Fibroblast of pulmonary artery (primary cell): ENCODE measurements at places on chromosomes 3 and 15.

DNA sequence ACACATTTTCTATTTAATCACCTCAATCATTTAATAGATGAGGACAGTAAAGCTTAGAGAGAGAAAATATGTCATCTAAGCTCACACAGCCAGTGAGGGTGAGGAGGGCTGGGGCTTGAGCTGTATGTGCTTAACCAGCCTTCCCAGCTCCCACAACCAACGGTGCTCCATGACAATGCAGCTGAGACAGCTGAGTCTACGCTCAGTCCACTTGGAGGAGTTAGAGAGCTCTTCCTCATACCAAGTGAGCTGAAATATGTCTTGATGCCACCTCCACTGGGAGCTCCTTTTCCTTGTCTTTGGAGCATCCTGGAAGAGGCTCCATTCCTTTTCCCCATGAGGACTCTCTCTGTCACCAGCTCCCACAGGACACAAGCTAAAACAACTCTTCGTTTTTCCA lies 9.3 kb downstream of the HOMER2 start:
- DNase-seq: no peak

- no peak for DNase-seq
Measured at GRCh38 chr15:31857194-31857593, 173.1 kb upstream of the CHRNA7 start.

GRCh38 chr3:41404582-41404981 lies 205.3 kb downstream of the CTNNB1 start:
- DNase-seq: no peak

DNA sequence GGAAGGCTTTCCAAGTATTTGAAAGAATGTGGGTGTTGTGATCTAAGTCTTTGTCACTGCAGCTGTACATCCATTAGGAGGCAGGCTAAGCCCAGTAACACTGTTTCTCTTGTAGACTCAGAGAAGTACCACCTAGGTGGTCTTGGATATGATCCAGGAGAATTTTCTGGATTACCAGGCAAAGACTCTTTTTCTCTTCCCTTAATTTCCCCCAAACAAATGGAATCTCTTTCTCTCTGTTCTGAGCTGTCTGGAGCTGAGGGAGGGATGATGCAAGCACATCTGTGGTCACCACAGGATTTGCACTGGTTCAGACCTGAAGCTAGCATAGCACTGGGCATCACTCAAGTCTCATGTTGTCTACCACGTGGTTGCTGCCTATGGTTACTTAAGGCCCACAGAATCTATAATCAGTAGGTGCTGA lies 227.6 kb downstream of the NECTIN3 start:
- peak; percentile 19 for DNase-seq

- no peak for DNase-seq
Measured at GRCh38 chr3:36817806-36818533, 53.6 kb upstream of the DCLK3 start.

GRCh38 chr15:88571153-88571851 lies 24.8 kb upstream of the DET1 start:
- DNase-seq: no peak

DNA sequence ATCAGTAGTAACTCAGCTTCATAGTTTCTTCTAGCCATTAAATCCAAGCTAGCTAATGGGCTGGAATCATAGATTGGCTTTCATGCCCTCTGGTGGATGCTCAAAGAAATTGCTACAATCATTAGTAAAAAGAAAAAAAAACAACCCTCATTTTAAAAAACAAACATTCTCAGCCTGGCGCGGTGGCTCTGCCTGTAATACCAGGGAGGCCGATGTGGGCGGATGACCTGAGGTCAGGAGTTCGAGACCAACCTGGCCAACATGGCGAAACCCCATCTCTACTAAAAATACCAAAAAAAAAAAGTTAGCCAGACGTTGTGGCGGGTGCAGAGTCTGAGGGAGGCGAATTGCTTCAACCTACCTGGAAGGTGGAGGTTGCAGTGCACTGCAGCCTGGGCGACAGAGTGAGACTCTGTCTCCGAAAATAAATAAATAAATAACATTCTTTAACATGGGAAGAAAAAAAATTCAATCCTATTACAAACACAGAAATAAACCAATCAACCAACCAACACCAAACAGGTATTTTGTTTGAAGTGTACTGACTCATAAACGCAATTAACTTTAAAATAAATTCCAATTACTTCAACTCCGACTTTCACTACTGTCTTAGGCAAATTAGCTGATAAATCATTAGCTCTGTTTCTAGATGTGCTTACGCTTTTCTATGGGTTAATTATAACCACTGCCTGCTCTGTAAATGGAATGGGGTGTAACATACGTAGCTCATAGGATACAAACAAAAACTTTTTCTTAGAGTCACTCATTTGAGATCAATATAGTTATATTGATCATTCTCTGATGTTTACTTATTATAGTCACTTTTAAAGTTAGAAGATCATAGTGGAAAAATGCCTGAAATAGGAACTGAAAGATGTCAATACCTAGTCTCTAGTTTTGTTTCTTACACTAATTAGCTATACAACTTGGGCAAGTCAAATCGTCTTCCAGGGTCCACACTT lies 24.9 kb downstream of the TMEM207 start:
- peak; percentile 87 for DNase-seq

DNA sequence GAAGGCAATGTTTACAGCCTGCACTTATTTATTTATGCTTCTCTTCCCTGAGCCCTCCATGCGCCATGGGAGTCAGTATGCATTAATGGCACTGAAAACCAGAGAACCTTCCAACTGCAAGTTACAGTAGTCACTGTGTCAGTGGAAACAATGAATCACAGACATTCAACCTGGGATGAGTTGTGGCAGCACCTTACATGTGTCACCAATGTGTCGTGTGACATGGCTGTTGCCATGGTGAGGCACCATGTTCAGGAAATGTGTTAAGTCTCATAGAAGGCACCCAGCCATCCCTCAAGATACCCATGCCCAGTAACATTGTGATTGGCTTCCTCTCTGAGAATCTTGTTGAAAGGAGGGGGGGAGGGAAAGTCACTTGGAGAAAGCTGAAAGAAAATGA lies 105.0 kb downstream of the FOXP1 start:
- DNase-seq: no peak

- DNase-seq: no peak
Measured at GRCh38 chr3:106533093-106533787, 664.4 kb upstream of the CBLB start.

DNA sequence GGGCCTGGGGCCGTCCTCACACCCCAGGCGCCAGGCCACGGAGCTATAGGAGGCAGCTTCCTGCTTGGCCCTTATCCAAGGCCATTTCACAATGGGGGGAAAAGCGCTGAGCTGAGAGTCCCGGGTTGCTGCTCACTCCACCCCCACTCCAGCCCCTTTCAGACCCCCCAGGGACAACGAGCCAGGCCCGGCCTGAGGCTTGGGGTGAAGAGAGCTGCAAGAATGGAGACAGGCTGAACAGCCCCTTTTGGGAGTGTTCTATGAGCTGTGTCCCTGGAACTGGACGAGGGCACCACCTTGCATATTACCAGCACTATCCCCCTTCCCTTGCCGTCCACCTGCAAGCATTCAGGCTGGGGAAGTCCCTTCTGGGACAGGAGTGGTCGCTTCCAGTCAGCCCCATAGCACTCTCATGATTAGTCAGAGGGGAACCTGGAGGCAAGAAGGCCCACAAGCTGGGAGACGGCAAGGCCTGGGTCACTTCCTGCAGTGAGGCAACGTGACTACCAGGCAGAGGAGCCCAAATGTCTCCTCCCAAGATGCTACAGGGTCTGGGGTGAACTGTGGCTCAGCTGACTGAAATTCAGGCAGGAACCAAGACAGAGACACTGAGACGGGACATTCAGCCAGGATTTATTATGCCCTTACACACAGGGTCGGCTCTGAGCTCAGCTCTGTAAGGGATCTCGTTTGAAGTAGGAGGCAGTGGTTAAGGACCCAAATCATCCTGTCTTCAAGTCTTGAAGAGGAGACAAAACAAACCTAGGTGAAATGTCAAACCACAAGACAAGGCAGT lies 8.6 kb upstream of the SRP14 start:
- peak; percentile 79 for DNase-seq

DNA sequence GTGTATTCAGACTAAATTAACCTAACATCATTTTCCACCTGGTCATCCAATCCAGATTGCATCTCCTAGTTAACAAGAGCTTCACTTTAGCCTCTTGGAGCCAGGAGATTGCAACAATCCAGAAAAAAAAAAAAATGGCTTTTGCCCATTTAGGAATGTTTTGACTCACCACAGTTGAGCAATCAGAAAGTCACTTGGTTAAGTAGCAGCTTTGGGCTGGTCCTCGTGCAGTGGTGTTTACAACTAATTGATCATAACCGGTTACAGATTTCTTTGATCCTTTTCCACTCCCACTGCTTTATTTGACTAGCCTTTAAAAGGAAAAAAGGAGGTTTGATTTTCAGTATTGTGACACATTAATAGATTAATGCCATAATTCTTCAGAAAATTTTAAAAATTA lies 688.8 kb upstream of the CCDC54 start:
- DNase-seq: peak; percentile 93

- no peak for DNase-seq
Measured at GRCh38 chr15:42057799-42058646, 36.3 kb downstream of the PLA2G4D start.

GRCh38 chr3:96756516-96756915 lies 57.9 kb upstream of the EPHA6 start:
- DNase-seq: no peak

GRCh38 chr15:71337197-71337845 lies 222.1 kb downstream of the THSD4 start:
- DNase-seq: no peak

DNA sequence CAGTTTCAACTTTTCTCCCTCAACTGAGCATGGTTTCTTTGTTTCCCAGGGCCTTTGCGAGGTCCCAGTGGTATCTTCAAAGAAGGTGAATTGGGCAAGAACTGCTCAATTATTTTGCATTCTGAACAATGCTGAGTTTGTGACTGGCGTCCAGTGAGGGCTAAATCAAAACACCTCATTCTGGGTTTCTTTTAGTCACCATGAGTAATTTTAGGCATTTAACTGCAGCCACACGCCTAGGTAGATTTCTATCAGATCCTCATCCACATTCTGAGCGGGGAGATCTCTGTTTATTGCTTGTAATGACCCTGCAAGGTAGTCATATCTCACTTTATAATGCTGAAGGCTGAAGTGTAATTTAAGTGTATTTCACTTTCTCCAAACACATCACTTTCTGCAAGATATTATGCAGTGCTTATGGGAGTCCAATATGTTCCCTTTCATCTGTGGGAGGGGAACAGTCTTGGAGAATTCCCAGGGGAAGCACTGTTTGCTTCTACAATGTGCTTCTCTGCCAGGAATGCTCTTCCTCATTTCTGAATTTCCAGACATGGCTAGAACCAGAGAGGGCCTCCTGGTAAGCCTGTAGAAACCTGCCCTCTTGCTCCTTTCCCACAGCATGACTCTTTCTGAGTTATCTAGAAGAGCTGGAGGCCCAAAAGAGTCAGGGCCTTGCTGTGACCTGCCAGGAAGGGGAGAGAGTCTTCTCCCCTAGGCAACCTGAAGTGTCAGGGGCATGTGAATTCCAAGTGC lies 91.7 kb downstream of the FRMD4B start:
- DNase-seq: peak; percentile 70

DNA sequence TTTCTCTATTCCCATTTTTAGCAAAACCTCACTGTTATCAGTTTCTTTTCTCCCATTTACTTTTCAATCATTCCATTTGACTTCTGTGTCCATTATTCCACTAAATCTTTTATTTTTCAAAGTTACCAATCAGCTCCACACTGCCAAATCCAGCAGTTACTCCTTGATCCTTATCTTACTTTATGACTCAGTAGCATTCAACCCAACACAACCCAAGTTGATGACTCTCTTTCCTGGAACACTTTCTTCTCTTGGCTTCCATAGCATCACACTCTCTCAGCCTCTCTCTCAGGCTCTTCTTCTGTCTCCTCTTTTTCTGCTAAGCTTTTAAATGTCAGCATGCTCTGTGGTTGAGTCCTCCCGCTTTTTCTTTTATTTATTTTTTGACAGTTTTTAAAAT lies 36.3 kb downstream of the RASGRP1 start:
- peak; percentile 49 for DNase-seq

GRCh38 chr3:112379020-112379690 lies 46.2 kb downstream of the CD200 start:
- peak; percentile 99 for DNase-seq

- no peak for DNase-seq
Measured at GRCh38 chr3:187288131-187288854, 3.2 kb downstream of the MASP1 start.

GRCh38 chr15:89291934-89292438 lies 42.6 kb downstream of the POLG start:
- DNase-seq: no peak

GRCh38 chr15:88872706-88873105 lies 22.6 kb downstream of the HAPLN3 start:
- no peak for DNase-seq

DNA sequence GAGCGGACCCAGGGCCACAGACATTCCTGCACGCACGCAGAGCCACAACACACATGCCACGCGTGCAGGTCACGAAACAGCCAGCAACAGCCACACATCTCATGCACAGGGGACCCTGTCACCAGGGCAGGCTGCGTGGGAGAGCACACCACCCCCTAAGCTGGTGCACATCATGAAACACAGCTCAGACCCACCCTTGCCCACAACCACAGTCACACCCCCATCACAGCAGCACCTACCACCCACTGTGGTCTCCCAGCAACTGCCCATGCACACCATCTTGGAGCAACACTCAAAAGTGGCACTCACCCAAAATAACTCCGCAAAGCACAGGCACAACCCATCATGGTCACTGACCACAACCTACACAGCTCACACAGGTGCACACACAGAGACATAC lies 75.7 kb downstream of the OCA2 start:
- no peak for DNase-seq

- no peak for DNase-seq
Measured at GRCh38 chr3:15262021-15262420, 56.0 kb downstream of the CAPN7 start.

DNA sequence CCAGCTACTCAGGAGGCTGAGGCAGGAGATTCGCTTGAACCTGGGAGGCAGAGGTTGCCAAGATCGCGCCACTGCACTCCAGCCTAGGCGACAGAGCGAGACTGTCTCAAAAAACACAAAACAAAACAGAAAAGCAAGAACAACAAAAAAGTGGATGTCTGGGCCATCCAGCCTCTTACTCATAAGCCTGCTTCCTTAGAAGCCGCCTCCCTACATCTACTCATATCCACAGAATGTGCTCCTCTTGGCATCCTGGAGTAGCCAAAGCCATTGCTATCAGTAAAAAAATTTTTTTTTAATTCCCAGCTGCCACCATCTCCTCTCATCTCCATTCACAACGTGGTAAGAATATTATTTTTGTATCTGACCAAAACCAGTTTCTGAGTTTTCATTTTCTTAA lies 10.8 kb downstream of the ZSCAN2 start:
- peak; percentile 26 for DNase-seq
